ENCODE measurements at places on chromosomes 7 and 10.

GRCh38 chr7:132950725-132951124, 131.2 kb downstream of the CHCHD3 start:
- DNase-seq: no peak

DNA sequence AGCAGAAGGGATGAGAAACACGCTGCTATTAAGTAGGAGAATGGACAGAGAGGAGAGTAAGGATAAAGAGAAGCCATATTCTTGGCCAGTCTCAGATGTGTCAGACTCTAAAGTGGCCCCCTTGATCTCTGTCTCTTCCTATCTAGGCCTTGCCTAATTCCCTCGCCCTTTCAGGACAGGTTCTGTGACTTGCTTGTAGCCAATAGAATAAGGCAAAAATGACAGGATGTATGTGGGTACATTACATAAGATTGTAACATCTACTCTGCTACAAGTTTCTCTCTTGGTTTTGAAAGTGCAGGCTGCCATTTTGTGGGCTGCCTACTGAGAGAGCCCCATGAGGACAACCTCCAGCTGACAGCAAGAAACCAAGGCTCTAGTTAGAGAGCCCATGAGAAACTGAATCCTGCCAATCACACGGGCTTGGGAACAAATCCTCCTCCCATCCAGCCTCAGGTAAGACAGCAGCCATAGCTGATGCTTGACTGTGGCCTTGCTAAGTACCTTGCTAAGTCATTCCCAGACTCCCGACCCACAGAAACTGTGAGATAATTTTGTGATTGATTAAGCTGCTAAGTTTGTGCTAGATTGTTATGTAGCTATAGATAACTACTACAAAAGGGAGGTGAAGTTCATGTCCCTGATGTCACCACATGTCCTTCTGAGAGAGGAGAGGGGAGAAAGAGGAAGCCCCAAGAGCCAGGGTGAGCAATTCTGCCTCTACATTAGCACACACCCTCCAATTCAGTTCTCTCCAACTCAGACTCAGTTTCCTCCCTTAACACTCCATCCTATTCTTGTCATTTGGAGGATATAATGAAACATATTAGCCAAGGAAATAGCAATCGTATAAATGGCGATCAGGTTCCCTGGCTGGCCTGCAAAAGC, 185.5 kb downstream of the SGMS1 start:
- no peak for DNase-seq

- no peak for DNase-seq
Measured at GRCh38 chr10:122854648-122855047, 9.0 kb upstream of the CUZD1 start.

DNA sequence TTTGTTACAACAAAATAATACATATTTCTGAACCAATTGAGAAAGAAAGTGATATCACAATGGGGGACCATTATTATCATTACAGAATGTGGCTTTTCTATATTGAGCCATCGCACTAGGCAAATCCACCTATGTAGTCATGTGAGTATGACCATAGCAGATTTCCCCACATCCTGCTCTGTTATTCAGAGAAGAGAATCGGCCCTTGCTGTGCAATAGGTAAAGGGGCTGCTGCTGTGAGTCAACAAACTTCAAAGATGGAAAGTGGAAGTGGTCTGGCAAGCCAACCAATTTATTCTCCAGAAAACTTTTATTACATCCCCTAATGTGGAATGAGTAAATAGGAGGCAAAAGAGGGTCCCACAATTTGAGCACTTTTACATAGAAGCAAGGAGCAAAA, 573.4 kb downstream of the ETV1 start:
- DNase-seq: no peak

GRCh38 chr7:36781011-36781738, 56.9 kb upstream of the AOAH start:
- DNase-seq: no peak

DNA sequence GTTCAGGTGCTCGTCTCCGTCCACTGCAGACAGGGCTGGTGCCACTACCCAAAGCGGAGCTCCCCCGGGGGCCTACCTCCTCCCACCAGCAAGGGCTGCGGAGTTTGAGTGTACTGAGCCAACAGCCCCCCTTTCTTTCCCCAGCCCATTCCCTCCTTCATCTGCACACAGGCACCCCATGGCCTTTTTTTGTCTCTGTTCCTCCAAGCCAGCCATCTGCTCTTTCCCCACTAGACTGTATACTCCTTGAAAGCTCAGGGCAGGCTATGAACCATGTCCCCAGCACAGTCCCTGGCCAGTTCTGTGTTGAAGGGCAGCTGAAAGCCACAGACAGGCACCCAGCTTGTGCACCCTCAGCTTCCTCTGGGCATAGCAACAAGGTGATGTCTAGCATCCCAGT, 99.4 kb downstream of the ZMIZ1 start:
- DNase-seq: no peak

GRCh38 chr7:140384894-140385545, 13.3 kb downstream of the SLC37A3 start:
- no peak for DNase-seq

DNA sequence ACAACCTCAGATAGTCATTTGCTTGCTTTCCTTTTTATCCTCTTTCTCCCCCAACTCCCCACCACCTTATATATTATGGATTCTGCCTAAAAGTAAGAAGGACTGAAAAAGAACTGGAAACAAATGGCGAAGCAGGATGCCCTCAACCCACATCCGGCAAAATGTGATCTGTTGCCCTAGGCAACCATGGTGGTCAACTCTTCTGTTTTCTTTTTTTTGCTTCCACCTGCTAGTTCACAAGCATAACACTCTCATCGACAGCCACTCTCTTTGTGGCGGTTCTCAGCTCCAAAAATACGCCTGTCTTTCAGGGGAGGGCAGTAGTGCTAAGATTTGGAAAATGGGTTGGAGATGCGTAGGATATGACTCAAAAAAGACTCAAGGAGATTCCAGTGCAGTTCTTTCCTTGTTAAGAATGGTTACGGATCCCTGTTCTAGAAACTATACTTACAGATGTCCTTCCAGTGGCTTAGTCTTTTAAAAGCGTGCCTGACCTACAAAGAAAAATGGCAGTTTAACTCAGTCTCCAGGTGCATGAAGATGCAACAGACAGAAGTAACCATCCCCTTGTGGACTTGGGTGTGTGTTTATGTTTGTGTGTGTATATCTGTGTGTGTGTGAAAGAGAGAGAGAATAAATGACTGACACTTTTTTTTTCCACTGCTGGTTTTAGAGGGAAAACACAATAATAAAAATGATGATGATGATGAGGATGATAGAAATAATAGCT, 10.7 kb downstream of the APBB1IP start:
- no peak for DNase-seq

All from left forelimb (tissue), 1 donor.